ENCODE measurements at places on chromosomes 13 and 19.

- peak; percentile 73 for DNase-seq
These were observed 1291.0 kb upstream of the SLC10A2 start for GRCh38 chr13:104357174-104357573.

DNA sequence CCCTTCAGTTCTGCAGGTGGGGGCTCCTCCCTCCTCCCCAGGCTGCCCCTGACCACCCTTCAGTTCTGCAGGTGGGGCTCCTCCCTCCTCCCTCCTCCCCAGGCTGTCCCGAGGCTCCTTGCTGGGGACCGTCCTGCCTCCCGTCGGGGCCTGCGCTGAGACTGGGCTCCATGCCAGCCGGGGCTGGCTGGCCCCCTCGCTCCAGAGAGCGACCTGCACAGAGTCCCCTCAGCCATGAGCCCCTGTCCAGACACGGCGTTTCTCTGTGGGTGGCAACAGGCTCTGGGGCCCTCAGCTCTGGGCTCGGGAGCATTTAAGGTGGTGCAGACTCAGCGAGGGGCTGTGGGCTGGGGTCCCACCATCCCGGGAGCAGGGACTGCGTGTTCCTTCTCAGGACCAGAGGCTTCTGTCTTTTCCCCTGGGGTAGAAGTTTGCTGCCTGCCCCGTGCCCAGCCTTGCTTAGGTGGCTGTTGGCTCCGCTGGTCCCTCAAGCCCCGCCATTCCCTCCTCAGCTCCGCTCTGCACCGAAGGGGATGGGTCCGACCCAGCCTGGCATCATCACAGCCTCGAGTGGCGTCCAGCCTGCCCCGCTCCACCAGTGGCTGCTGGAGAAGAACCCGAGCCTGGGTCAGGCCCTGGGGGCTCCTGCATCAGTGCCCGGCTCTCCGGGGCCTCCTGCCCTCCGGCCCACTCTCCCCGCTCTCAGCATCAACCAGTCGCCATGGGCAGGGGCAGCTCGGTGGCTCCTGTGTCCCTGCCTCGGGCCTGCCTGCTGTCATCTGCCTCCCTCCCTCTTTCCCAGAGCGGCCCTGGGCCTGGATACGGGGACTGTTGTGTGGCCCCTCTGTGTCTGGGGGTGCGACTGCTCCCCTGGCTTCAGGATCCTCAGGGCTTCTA, 27.6 kb downstream of the CSNK1G2 start:
- DNase-seq = no peak

DNA sequence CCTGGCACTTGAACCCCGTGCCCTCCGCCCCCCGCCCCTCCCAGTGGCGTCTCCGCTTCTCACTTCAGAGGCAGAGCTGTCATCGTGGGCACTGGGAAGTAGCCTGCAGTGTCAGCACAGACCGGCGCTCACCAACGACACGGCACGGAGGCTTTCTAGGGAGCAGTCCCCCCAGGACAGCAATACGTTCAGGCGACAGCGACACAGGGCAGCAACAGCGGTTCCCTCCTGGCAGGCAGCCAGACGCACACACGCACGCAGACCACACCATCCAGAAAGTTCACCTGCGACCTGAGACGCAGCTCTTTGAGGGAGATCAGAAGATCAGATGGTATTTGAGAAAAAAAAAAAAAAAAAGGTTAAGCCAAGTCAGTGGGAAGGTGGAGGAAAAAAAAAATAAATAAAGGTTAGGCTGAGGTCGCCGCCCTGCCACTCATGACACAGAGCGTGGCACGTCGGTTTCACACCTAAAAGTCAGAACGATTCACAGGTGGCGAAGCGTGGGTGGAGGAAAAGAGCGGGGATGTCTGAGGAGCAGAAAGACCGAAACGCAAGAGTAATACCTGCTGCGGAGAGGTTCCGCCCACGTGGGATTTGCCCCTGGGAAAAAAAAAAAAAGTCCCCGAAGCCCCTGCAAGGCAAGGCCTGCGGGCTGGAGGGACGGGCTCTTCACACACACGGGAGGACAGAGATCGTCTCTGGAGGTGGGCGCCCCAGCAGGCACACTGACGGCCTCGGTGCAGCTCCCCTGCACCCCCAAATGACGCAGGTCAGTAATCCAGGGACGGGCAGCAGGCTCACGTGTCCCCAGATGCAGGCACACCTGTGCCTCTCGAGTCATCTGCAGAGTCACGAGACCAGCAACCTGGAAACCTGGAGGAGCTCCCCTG, 94.5 kb downstream of the GNG7 start:
- DNase-seq = no peak

- DNase-seq = no peak
These were observed 686.5 kb upstream of the PCDH9 start for GRCh38 chr13:67916650-67917049.

DNA sequence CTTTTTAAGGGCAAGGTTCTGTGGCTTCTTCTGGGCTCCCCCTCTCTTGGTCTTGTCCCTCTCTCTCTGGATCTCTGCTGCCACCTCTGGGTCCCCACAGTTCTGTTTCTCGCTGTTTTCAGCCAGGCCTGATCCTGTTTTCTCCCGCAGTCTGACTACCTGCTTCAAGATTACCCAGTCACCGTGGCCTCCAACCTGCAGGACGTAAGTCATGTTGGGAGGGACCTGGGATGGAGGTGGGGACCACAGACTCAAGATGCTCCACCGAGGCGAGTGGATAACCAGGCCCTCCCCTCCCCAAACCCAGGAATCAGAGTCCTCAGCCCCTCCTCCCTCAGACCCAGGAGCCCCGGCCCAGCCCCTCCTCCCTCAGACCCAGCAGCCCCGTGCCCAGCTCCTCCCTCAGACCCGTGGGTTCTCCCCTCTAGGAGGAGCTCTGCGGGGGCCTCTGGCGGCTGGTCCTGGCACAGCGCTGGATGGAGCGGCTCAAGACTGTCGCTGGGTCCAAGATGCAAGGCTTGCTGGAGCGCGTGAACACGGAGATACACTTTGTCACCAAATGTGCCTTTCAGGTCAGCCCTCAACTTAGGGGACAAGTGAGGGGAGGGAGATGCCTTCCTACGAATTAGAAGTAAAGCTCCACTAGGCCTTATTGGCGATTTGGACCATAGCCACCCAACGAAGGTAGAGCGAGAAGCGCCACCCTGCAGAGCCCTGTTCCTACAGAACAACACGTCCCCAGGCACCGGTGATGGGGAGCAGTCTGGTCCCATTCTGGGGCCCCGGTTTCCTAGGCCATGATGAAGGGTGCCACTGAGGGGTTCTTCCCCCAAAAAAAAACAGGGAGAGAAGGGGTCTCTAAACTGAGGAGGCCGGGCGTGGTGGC, 2.2 kb downstream of the FLT3LG start:
- DNase-seq = no peak
